CD4-positive, alpha-beta T cell treated with Interleukin-21 for 1 hour (primary cell): ENCODE measurements at places on chromosomes 5 and 9.

DNA sequence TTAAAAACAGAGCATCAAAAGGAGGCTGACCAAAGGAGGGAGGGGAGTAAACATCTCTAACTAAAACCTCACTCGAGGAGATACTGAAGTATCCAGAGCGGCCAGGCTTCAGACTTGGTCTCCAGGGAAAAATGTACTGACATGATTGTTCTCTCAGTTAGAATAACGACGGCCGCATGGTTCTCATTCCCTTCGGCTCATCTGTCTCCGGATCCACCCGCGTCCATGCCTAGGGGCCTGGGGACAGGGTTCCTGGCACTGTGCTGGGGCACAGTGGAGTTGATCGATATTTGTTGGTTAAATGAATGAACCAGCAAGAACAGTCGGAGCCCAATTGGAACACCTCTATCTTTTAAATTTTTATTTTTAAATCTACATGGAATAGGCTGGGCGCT, 167.1 kb upstream of the PHYKPL start:
- DNase-seq = no peak

DNA sequence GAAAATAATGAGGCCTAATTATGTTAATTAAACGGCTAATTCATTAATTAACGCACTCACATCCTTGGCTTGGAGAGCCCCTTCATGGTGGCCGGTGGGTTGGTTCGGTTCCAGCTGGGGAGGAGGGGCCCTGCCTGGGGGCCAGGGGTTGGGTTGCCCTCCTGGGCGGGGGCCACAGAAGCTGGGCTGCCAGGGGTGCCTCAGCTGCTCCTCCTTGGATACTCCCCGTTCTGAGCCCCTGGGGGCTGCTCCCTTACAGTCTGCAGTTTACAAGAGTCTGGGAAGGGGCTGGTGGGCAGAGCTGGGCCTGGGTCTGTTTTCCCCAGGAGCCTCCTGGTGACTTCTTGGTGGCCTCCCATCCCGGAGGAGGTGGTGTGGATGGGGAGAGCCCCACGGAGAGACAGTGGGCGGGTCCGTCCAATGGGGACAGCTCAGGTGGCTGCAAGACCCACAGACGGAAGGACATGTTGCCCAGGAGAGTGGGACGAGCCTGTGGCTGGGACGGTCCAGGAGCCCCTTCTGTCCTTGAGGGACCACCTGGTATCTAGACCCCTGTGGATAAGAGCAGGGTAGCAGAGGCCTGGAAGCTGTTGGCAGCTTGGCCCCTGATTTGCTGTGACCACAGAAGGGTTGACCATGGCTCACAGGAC, 277.5 kb downstream of the PBX3 start:
- no peak for DNase-seq

GRCh38 chr5:58156973-58157701, 302.7 kb downstream of the PLK2 start:
- no peak for DNase-seq

DNA sequence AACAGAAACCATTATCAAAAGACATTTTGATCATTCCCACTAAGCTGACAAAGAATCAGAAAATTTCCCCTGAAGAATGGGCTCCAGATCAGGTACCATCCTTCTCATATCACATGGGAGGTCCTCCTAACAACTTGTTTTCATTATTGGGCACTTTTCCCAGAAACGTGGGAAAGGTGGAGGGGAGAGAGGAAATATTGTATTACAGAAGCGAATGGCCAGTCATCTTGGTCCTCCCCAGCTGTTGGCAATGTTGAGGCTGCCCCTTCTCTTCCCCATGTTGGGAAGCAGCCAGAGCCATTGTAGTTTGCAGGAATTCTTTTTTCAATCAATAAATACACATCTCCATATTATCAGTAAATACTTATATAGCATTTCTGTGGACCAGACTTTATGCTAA, 126.2 kb upstream of the ZNF608 start:
- no peak for DNase-seq
